Stimulated activated CD8-positive, alpha-beta memory T cell treated with anti-CD3 and anti-CD28 coated beads, Interleukin-4, amount 100 ng/mL, for 1 hour (primary cell): ENCODE measurements at places on chromosomes 3 and 15.

GRCh38 chr15:85024509-85025336 lies 43.1 kb downstream of the PDE8A start:
- no peak for DNase-seq

GRCh38 chr3:24160424-24161095 lies 215.5 kb downstream of the NR1D2 start:
- no peak for DNase-seq

DNA sequence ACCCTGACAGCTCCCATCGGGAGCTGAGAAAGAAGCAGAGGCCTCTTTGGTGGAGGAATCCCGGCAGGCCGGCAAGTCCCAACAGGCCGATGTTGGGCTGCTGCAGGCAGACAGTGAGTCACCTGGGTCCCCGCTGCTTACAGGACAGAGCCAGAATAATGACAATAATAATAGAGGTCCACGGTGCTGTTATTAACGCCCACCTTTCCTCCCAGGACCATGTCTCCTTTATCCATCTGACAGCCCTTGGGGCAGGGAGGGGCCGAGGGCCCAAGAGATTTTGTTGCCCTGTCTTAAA lies 29.3 kb upstream of the MAGEF1 start:
- DNase-seq: no peak

GRCh38 chr3:139638518-139638917 lies 39.3 kb downstream of the NMNAT3 start:
- DNase-seq: no peak

DNA sequence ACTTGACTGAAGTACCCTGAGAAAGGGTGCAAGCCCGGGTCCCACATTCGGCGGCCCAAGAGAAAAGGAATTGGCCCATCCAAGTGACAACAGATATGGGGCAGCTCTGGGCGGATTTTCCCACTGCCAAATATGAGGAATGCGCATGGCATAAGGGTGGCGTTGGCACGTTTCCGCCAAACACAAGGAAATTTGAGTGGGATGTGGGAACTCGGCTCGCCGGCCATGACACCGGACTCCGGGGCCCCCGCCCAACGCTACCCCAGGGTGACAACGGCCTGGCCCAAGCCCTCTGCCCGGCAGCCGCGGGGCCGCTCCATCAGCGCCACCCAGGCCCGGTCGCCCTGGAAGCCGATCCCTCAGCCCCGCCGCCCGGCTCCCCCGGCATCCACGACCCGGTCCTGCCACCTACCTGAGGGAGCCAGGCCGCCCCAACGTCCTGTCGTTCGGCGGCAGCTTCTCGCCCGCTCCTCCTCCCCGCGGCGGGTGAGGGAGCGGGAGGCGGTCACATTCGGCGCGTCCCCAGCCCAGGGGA lies 449 bp downstream of the RAF1 start:
- DNase-seq: peak; percentile 9

DNA sequence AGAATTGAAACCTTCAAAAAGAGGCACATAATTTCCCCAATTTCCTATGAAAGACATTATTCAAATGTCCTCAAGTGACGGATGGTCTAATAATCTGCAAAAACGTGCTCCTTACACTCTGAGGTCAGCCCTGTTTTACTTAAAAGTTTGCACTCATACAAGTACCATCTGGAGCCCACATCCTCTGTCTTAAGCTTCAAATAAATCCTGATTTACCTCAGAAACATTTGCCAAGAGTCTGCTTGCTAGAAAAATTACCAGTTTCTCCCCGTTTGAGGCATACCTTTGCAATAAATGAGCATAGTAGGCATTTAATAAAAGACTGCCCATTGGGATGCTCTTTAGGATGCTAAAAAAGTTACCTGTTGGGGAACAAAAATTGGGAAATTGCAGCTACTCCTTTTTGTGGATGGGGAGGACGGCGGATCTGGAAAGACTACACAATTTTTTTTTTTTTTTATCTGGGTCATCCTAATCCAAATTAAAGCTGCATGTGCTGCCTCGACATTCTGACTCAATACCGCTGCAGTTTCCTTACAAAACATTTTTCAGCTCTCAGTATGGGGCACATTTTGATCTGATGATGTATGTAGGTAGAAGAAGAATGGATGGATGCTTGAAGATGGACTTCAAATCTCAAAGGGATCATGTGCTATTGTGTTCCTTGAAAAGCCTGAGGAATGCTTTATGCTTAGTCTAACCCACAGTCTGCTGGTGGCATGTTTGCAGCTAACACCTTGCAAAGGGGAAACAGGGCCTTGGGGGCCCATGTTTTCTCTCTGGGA lies 233.7 kb upstream of the ADAMTS9 start:
- DNase-seq: no peak

DNA sequence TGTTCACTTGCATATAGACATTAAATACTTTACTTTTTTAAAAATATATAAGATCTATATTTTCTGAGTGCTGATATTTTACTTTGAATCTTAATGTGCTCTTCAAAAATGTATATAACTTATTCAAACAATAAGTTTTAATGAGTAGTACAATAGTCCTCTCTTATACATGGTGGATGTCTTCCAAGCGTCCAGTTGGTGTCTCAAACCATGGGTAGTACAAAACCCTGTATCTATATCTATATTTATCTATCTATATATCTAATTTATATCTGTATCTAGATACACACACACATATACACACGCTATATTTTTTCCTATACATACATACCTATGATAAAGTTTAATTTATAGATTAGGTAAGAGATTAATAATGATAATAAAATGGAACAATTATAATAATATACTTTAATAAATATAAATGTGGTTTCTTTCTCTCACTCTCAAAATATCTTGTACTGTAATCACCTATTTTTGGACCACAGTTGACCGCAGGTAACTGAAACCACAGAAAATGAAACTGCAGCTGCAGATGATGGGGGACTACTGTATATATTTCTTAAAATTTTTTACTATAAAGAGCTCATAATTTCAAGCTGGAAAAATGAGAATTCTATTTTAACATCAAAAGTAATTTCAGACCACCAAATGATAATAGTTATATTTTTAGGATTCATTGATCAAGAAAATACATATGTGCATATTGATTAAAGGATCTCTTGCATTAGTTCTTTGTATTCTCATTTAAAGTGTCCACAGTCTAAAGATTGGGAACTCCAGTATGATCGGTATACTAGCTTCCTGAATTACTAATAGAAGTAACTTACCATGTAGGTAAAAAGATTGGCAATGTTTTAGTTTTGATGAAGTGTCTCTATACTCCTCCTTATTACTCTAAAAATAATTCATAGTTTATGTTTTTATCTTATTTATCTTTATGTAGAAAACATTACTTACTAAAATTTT lies 215.1 kb upstream of the MLF1 start:
- no peak for DNase-seq

GRCh38 chr3:53261712-53262111 lies 5.9 kb upstream of the TKT start:
- no peak for DNase-seq

- no peak for DNase-seq
These were observed 213.7 kb upstream of the PLSCR5 start for GRCh38 chr3:146818866-146819265.

- DNase-seq: no peak
These were observed 158.6 kb upstream of the FEZF2 start for GRCh38 chr3:62531981-62532380.

DNA sequence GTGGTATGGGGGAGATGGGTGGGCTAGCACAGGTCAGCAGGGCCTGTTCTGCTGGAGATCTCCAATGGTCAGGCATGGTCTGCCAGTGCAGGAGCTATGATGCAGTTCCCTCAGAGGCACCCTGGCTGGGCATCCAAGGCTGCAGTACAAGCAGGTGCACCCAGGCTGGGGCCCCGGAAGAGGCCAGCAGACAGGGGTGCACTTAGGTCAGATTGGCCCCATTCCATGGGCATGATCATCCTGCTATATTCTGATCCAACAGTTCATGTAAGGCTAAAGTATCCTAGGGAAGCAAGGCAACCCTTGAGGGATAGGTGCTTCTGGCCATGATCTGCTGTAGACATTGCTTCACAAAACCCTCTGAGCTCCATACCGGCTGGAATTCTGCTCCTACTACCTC lies 53.5 kb downstream of the STRIT1 start:
- no peak for DNase-seq

GRCh38 chr3:66582721-66583423 lies 82.0 kb upstream of the LRIG1 start:
- peak; percentile 31 for DNase-seq

- no peak for DNase-seq
These were observed 598.0 kb upstream of the SEMA6D start for GRCh38 chr15:47119349-47119748.

DNA sequence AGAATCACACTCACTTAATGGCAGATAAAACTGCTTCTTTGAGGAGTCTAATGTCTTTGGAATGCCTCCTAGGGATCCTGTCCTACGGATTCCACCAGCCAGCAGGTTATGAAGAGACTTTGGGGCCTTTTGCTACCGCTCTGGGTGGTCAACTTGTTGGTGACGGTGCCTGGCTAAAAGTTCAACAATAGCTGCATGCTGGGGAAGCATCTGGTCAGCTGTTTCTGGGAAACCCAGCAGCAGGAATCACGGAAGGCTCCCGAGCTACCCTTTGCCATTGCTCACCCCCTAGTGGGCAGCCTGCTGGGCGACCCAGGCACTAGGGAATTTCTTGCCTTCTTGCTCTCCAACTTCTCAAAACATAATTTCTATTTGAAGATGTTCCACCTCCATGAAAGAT lies 263.3 kb downstream of the NEK10 start:
- no peak for DNase-seq

GRCh38 chr15:27828746-27829145 lies 270.4 kb downstream of the OCA2 start:
- no peak for DNase-seq

DNA sequence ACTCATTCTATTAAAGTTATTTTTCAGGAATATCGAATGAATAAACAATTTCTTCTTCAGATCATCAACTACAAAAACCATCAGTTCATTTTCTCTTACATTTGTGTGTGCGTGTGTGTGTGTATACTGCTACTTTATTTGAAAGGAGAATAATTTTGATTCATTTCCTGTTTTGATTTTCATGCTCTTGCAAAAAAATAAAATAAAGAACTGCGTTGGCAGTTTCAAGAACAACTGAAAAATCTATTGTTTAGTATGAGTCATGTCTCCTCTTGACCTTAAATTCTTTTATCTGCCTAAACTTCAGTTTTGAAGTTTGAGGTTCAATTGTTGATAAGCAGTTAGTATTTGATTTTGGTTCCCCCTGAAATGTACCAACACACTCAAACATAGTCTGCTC lies 540.8 kb downstream of the FGF12 start:
- no peak for DNase-seq

GRCh38 chr15:72614810-72615532 lies 39.5 kb upstream of the GOLGA6B start:
- no peak for DNase-seq

DNA sequence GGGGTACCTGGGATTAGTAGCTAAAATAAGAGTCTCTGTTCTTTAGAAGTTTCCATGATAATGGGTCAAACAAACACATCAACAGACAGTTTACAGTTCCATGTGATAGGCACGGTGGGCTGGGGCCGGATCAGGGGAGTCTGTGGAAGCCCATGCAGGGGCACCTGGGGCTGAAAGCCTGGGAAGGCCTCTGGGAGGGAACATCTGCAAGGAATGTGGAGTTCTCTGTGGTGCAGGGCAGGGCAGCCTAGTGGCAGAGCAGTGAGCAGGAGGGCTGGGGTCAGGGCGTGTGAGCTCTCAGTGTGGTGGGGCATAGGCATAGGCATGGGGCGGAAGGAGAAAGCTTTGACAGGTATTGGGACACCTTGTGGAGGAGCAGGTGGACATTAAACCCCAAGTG lies 207.7 kb upstream of the TRIM42 start:
- no peak for DNase-seq

DNA sequence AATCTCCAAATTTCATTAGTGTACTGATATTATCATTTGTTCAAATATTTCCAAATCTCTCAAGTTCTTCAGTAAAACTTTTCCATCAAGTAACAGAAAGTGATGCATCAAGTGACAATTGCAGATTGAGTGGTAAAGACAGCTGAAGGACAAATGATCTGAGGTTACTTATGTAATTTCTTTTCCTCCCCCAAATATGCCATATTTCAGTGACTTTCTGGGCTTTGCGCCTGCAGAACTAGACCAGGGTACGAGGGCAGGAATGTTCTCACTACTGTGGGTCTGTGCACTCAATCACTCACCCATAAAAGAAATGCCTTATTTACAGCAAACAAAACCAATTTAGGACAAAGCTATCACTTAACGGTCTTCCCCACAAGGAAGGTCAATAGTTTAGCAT lies 4.7 kb downstream of the SUCLG2 start:
- DNase-seq: no peak

DNA sequence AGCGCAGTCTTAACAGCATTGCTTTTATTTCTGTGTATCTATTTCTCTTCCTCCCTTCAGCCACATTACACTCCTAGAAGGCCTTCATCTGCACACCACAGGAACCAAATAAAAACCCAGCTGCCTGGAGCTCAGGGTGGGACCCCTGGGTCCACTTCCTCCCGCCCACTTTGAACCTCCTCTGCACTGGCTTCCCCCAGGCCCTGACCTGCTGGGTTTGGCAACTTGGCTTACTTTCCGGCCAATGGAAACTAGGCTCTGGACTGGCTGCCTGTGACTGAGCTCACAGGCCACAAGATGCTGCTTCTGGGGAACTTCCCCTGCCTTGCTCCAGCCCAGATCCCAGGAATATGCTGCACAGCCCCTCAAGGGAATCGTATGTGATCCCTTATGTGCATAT lies 89.8 kb downstream of the SEMA5B start:
- no peak for DNase-seq

- DNase-seq: no peak
These were observed 4.8 kb upstream of the PLA1A start for GRCh38 chr3:119592861-119593260.

DNA sequence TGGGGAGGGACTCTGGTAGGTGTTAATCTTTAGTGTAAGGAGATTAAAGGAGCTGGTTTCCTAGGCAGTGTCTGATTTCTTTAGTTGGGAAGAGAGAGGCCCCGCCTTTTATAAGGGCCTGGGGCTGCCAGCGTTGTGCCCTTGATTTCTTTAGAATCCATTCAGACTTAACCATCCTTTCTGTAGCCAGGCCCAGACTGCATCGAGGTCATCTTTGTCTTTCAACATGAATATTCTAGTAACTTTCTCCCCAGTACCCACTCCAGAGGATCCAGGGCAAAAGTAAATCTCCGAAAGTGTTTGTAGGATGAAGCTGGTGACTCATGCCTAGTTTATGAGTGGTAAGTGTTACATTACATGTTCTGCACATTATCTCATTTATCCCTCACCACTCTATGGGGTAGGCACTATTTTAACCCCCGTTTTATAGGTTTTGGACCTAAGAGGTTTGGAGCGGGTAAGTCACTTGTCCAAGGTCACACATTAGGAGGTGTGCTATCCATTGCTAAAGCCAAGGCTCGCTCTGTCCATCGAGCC lies 11.8 kb upstream of the USP3 start:
- DNase-seq: no peak

DNA sequence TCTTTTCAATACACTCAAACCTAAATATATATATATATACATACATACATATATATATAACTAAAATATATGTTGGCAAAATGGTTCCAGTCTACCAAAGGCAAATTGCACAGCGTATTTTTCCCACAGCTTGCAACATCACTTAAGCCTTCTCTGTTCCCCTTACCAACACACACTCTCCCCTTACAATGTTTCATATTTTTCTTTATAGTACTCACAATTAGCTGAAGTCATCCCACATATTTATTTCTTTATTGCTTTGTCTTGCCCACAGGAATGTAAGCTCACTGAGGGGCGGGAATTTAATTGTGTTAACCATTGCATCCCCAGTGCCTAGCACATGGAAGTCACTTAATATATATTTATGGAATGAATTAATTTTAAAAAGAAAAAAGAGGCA lies 288.3 kb downstream of the ULK4 start:
- DNase-seq: no peak

- DNase-seq: no peak
These were observed 439.9 kb upstream of the RBMS3 start for GRCh38 chr3:28840976-28841376.
